Stimulated activated CD4-positive, alpha-beta T cell treated with anti-CD3 and anti-CD28 coated beads, Interleukin-2, amount 100 ng/mL, for 24 hours (primary cell): ENCODE measurements at places on chromosomes 16 and 17.

GRCh38 chr17:45987706-45988105, 11.3 kb upstream of the STH start:
- DNase-seq, result no peak

DNA sequence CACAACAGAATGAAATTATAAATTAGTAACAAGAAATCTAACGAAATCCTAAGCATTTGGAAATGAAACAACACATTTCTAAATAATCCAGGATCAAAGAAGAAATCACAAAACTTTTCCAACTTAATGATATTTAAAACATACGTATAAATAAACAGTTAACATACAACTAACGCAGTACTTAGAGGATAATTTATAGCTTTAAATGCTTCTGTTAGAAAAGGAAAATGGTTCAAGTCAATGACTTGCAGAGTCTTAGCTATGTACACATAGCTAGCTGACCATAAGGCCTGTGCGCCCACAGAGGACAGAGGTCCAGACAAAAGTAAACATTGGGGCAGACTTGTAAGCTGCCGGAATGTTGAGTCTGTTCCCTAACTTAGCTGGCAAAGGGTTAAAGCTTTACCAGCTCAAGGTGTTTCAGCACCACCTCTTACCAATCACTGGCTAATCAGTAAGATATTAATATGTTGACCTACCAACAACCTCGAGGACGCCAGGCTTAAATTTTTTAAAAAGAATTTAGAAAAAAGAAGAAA, 84.6 kb downstream of the PARN start:
- DNase-seq, result no peak

GRCh38 chr17:70127221-70127873, 42.0 kb upstream of the KCNJ2 start:
- DNase-seq, result no peak

DNA sequence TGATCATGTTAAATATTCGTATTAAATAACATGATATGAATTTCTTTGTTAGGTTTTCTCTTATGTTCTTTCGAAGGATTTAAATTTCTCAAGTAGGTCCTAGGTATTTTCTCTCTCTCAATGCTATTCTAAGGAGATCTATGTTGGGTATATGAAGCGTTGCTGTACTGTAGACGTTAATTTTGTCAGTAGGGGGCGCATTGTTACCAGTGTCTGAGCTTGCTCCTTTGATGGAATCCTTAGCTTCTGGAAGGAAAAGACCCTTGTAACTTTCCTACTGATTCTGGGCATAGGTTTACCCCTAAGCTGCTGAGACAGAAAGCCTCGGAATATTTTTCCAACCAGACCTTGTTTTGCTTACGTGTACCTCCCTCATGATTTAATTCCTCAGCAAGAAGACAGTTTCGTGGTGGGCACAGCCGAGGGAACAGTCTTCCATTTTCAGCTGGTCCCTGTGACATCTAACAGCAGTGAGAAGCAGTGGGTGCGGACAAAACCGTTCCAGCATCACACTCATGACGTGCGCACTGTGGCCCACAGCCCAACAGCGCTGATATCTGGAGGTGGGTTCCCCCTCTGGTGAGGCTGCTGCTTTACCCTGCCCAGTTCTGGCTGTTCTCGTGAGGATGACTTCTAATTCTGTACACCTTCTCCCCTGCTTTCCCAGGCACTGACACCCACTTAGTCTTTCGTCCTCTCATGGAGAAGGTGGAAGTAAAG, 17.9 kb downstream of the UTP4 start:
- peak; percentile 17 for DNase-seq

- DNase-seq, result peak; percentile 73
These were observed 73.1 kb downstream of the CCDC182 start for GRCh38 chr17:57671667-57672632.

DNA sequence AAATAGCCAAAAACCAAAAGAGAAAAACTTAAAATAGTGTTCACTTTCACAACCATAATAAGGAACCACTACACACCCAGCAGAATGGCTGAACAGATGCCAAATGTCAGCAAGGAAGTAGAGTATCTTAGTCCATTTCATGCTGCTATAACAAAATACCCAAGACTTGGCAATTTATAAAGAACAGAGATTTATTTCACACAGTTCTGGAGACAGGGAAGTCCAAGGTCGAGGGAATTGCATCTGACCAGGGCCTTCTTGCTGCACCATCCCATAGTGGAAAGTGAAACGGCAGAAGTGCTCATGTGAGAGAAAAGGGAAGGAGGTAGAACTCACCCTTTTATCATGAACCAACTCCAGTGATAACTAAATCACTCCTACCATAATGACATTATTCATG, 33.8 kb upstream of the CCL22 start:
- no peak for DNase-seq

GRCh38 chr16:73216932-73217331, 169.0 kb upstream of the ZFHX3 start:
- no peak for DNase-seq

- DNase-seq, result no peak
These were observed 108.9 kb downstream of the MAP2K6 start for GRCh38 chr17:69523244-69523861.

- peak; percentile 18 for DNase-seq
These were observed 6.0 kb downstream of the TMEM106A start for GRCh38 chr17:43217614-43218087.

DNA sequence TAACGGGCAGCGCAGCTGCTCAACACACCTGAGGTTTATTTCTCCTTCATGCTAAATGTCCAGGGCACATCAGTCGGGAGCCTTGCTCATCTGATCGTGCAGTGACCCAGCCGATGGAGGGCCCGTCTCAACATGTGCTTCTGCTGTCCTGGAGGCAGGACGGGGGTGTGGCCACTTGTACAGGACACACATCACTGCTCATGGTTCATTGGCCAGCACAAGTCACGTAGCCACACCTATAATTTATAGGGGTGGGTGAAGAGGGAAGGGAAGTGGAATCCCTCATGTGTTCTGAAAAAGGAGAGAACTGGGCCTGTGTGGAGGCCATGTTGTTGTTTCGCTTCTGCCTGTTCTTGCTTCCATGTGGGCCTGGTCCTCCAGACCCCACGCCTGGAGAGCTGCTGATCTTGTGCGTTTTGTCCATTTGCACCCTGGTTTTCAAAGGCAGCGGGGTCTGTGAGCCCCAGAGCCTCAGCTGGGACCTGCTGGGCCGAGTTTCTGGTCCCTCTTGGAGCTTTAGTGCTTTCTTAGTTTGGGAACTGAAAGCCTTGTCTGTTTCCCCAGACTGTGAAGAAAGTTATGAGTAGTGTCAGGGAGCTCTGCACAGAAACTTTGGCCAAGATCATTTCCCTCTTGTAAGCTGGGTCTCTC, 60.5 kb downstream of the CMIP start:
- DNase-seq, result no peak

DNA sequence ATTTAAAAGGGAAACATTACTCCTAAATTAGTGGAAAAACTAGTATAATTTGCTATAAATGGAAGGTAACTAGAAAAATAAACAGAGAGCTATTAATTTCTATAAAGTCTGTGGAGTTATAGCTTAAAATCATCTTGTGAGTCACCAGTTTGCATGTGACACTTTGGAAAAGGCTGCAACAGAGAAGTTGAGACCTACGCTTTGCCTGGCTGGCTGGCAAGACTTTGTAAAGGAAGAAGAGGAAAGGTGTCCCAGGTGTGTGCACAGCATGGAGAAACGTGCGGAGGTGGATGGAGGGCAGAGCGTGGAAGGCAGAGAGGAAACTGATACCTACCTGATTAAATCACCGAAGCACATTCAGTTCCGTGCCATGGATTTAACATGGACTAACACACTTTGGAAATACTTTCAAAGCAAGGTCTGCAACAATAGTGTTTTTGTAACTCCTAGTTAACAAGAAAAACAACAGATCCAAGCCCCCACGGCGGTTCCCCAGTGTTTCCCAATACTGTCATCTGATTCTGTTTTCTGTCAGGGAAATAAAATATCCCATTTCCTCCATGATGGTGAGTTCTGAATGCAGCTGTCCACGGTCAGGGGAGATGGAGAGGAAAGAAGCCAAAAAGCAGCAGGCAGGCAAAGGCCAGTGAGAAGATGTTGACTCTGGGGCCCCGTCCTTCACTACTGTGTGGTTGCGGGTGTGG, 134.8 kb downstream of the XYLT1 start:
- no peak for DNase-seq

DNA sequence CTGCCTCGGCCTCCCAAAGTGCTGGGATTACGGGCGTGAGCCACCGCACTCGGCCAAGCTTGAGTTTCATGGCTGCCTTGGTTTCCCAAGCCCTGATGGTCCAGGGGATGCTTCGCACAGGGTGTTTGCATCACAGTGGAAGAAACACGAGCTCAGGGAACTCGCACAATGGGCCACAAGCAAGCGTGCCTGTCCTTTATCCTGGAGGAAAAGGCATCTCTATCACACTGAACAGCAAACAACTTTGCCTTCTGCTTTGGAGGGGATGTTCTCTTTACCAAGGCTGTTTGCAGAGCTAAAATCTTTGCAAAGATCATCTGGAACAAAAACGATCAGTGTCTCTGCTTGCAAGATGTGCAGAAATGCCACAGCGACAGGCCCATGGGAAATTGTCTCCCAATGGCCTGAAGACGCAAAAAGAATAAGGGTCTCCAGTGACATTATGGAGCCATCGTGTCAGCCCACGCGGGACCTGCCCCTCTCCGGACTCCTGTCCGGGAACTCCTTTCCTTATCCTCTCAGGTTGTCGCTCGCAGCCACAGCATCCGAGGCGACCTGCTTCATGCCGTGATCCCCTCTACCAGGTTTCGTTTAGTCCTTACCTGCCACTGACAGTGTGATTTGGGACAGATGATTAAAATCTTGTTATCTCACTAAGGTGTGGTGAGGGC, 44.1 kb upstream of the CBFA2T3 start:
- no peak for DNase-seq

- DNase-seq, result no peak
These were observed 51.8 kb upstream of the MAP3K14 start for GRCh38 chr17:45368651-45369050.

DNA sequence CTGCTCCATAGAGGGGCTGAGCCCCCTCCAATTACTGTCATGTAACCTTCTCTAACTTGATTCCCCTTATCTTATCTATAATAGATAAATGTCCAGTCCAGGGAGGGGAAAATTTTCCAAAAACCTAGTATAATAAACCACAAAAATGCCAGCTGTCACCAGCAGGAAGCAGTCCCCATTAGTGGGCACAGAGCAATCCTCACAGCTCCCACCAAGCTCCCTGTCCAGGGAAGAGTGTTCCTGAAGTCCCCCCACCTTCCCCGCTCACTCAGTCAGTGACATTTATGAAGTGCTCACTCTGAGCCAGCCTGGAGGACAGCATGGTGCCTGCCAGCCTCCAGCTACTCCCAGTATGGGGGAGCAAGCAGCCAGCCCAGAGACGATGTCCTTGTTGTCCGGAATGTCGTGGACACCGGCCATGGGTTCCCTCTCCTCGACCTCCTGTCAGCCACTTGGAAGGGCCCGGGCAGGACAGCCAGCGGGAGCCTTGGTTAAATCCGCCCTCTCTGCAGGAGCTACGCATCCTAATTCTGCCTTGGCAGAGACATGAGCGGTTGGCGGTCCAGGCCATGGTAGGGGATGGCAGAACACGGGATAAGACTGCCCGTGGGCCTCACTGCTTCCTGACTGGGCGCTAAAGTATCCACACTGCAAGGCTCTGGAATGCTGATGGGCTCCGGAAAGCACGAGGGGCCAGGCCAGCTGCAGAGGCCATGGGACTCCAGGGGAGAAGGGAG, 102.0 kb upstream of the CDH5 start:
- DNase-seq, result no peak

DNA sequence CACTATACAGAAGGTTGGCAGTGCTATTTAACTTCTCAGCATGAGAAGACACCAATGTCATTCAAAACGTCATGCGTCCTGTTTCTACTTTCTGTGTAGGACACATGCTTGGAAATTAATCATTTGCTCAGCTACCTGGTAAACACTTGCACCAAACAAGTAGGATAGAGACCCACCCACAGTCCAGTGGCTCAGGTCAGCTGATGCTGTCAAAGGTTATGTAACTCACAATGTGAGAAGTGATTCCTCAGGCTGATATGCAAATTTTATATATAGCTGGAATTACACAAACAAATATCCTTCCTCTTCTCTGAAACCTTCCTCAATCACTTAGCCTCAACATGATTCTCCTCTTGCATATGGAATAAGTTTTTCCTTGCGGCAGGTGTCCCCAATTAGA, 59.6 kb downstream of the ZZEF1 start:
- no peak for DNase-seq

- DNase-seq, result no peak
These were observed 37.5 kb downstream of the RBFOX3 start for GRCh38 chr17:79573196-79573896.

DNA sequence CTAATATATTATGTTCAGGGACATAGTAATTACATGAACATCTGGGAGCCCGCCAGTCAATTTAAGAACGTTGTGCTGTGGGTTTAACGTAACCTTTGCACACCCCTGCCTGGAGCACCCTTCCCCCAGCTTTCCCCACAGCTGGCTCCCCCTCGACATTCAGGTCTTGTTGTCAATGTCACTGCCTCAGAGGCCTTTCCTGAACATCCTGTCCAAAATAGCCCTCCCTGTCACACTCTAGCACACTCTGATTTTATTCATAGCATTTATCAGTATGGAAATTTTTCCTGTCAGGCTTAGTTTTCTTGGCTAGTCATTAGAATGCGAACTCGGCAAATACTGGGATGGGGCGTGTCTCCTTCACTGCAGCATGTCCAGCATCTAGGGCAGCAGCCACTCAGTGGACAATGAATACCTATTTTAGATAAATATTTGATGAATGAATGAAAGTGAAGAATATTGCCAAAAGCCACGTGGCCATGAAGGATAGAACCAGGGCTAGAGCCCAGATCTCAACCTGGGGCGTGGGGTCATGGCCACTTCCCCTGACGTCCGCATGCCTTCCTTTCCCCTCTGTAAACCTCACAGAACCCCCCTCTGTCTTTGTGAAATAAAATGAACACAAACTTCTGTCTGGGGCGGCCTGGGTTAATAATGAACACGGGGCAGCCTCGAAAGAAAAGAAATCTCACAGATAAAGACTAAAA, 10.5 kb downstream of the PIK3R6 start:
- no peak for DNase-seq

- DNase-seq, result no peak
These were observed 55.2 kb downstream of the NKD1 start for GRCh38 chr16:50603206-50604064.

- no peak for DNase-seq
These were observed 2.3 kb downstream of the ENPP7 start for GRCh38 chr17:79732804-79733691.

DNA sequence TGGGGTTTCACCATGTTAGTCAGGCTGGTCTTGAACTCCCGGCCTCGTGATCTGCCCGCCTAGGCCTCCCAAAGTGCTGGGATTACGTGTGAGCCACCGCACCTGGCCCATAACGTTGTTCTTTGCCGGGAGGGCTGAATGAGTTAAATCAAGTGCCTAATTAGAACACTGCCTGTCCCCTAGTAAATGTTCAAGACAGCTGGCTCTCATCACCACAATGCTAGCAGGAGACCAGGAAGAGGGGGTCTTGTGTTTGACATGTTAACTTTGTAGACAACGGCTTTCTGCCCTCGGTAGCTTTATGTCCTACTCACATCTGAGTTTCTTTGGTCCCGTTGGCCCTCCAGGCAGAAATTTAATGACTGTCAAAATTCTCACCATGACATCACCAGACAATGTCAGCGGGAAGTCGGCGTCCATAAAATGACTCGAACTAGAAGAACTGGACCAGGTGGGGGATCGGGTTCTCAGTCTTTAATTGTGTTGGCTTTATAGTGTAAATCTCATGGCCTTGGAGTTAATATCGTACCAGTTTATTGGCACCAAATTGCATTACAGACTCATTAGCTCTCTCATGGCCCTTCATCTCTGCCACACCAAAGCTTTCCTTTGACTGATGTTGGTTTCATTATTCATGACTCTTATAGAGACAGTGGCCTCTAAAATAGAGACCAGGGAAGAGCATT, 11.4 kb upstream of the ITPRIPL2 start:
- DNase-seq, result no peak

- no peak for DNase-seq
These were observed 529 bp upstream of the ASPA start for GRCh38 chr17:3475251-3475685.
